ENCODE measurements at places on chromosomes 12 and 14.

DNA sequence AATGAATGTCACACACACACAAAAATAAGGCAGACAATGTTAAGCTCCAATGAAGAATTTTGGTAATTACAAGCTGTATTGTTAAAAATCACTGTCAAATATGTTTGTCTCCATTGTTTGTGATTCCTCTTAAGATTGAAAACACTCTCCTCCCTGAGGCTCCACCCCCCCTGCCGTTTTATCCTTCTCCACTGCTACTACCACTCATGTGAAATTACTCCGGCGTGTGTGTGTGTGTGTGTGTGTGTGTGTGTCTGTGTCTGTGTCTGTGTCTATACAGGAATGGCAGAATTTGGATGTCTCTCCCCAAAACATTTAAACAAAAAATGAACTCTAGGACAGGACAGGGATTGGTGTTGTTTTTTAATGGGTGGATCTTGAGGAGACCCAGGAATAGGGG lies 365.1 kb upstream of the DIO2 start:
- no peak for DNase-seq

- no peak for DNase-seq
Observed at GRCh38 chr12:127749416-127749815, 517.6 kb upstream of the TMEM132C start.

GRCh38 chr12:632102-632696 lies 31.0 kb downstream of the NINJ2 start:
- DNase-seq = no peak

DNA sequence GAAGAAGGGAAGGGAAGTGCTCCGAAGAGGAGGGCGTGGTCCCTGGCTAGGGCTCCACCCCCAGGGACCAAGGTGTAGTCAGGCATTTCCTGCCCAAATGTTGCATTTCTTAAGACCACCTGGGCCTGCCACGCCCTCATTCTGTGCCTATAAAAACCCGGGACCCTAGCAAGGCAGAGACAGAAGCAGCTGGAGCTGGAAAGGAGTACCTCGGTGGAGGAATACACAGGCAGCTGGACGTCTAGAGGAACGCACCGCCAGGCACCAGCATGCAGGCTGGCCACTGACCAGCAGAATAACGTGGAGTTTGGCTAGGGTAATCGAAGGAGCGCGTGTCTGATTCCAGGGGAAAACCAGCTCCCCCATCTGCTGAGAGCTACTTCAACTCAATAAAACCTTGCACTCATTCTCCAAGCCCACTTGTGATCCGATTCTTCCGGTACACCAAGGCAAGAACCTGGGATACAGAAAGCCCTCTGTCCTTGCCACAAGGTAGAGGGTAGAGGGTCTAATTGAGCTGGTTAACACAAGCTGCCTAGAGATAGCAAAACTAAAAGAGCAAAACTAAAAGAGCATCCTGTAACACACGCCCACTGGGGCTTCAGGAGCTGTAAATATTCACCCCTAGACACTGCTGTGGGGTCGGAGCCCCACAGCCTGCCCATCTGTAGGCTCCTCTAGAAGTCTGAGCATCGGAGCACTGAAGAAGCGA lies 21.0 kb downstream of the CFL2 start:
- DNase-seq = peak; percentile 13

DNA sequence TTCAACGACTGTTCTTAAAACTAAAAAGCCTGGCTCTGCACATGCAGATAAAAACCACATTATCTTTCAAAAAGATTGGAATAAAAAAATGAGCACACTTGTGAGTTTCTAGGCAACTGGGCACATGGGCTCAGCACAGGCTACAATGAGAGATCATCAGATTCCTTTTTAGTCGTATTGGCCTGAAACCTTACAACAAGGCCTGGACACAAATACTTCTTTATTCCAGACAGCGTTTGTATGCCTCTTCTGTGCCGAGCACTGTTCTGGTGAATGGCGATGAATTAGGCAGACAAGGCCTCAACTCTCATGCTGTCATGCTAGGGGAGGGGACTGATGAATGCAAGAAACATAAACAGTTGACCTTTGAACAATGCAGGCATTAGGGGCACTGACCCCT lies 463.0 kb downstream of the AACS start:
- no peak for DNase-seq

DNA sequence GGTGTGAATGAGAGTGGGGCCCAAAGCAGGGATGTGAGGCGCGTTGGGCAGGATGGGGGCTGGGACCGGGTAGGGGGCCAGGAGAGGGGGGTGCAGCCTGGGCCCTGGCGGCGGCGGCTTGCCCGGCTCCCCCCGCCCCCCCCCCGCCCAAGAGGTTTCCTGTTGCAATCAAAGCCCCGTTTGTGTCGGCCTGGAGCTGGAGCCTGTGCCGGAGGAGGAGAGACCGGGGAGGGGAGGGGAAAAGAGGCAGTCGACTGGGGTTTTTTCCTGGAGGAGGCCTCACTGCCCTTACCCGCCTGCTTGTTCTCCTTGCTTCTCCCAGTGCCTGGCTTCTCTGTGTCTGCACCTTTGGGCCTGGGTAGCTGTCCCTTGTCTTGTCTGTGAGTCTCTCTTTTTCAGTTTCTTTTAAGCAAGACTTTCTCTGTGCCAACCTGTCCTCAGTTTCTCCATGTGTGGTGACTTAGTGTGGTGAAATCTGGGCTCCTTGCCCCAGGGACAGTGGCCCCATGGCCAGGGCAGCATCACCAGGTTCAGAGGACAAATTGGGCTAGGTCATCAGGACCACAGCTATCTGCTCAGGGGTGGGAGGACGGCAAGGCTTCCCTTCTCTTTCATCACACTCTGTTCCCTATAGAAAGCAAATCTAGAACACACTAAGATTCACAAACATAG lies 8.5 kb downstream of the RARG start:
- peak; percentile 46 for DNase-seq

GRCh38 chr12:13039328-13039956 lies 4.7 kb upstream of the FAM234B start:
- DNase-seq = no peak

- DNase-seq = peak; percentile 32
Observed at GRCh38 chr12:110316861-110317260, 35.8 kb downstream of the ATP2A2 start.

GRCh38 chr12:116644806-116645205 lies 85.6 kb downstream of the MAP1LC3B2 start:
- DNase-seq = no peak

DNA sequence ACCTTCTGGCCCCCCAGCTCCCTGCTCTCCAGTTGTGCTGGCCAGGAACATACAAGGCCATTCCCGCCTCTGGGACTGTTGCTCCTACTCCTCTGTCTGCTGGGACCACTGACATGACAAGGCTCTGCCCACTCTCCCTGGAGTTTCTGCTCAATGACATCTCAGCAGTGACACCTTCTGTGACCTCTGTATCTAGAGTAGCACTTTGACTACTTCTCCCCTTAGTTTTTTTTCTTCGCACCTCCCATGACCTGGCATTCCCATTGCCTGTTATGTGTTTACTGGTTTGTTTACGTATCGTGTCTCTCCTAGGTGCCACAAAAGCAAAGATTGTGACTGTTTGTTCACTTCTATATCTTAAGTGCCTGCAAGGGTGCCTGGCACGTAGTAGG lies 40.1 kb upstream of the TMEM263 start:
- DNase-seq = no peak

- no peak for DNase-seq
Observed at GRCh38 chr12:9727813-9728212, 5.1 kb downstream of the CLECL1 start.

- DNase-seq = no peak
Observed at GRCh38 chr12:77429426-77429825, 364.1 kb upstream of the E2F7 start.

DNA sequence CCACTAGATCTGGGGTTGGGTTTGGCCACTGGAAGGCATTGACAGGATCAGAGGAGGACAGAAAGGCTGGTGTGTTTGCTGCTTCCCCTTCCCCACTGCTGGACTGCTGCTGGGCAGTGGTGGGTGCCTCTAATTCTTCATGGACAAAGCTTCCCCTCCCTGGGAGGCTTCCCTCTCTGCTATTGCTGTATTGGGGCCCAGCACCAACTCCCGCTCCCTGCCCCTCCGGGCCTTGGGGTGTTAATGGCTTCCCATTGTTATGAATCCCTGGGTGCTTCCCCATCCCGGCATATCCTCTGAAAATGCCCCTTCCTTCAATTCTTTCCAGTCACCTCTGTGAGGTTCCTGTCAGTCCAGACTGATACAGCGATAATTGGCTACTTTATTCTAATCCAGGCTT lies 310.2 kb downstream of the GLT1D1 start:
- DNase-seq = no peak

GRCh38 chr12:60822580-60822979 lies 1226.8 kb downstream of the SLC16A7 start:
- no peak for DNase-seq

DNA sequence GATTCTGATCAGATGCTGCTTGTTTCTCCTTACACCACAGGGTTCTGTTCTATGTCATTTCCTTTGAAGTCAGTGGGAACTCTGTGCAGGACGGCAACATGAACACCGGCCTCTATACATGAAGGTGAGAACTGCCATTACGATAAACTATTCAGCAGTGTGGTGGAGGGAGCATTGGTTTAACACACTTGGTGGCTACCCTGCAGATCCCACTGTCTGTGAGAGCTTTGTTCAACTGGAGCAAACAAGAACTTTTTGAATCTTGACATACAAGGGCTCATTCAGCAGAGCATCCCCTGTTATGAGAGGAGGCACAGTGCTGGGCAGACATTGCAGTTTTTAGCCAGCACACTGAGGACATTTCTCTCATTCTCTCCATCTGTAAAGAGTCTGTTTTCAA lies 10.7 kb upstream of the FRS2 start:
- DNase-seq = no peak

DNA sequence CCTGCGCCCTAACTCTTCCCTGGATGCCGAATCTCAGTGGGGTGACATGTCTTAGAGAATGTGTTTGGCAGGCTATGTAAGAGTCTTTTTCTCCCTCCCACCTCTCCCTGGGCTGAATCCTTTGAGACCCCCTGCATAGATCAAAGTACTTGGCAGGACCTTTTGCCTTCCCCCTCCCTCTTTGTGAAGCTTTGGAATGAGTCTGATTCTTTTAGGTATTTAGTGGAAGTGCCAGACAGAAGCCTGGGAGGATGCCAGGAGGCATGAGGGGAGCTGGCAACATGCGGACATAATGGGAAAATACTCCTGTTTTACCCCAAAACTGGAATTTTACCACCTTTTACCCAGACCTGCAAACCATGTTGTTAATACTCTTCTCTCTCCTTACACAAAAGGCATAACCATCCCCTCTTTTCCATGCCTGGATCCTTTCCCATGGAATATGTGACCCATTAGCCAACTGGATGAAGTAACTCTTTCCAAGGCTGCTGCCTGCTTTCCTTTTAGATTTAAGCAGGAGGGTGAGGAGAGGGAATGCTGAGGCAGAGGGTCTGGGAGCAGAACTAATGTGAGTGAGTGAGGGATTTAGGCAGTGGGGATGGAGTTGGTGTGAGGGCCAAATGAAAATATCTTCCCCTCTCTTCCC lies 41.7 kb downstream of the TTLL5 start:
- no peak for DNase-seq

DNA sequence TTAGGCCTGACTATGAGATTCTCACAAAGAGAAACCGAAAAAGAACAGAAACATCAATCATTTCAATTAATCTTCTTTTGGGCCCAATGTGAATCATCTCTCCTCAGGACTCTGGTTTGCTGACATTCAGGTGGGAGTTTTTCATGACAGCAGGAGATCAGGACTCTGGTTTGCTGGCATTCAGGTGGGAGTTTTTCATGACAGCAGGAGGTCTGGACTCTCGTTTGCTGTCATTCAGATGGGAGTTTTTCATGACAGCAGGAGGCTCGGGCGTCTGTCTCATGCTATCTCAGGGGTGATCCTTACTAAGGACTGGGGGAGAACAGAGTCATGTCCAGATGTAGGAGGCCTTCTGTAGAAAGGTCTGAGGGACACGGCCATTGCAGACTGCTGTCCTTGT lies 40.1 kb upstream of the PARP11 start:
- DNase-seq = no peak

DNA sequence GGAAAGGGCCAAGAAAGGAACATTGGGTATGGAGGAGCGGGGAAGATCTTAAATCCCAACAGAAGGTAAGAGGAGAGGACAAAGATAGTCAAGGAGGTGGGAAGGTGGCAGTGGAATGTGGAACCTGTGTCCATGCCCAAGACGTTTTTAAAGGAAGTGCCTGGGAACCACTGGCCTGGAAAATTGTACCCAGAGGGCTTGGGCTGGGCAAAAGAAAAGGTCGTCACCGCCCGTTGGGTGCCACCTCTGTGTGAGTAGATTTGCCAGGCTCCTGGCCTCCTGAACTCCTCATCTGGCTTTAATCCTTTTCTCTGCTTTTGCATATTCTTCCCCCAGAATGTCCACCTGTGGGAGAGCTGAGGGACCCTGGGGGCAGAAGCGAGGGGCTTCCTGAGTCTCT lies 32.6 kb downstream of the JDP2 start:
- no peak for DNase-seq

- DNase-seq = peak; percentile 63
Observed at GRCh38 chr14:71753126-71753830, 179.0 kb upstream of the RGS6 start.

DNA sequence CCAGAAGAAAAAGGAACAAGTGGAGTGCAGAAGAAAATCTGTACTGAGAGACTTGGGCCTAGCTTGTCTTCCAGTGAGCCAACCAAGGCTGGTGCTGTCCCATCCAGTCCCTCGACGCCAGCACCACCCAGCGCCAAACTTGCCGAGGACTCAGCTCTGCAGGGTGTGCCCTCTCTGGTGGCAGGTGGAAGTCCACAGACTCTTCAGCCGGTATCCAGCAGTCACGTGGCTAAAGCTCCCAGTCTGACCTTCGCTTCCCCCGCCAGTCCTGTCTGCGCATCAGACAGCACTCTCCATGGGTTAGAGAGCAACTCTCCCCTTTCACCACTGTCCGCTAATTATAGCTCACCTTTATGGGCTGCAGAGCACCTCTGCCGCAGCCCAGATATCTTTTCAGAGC lies 15.6 kb downstream of the CIPC start:
- no peak for DNase-seq

- DNase-seq = no peak
Observed at GRCh38 chr12:1206118-1206734, 215.2 kb downstream of the ERC1 start.

- no peak for DNase-seq
Observed at GRCh38 chr12:42792265-42792664, 202.7 kb upstream of the PRICKLE1 start.

DNA sequence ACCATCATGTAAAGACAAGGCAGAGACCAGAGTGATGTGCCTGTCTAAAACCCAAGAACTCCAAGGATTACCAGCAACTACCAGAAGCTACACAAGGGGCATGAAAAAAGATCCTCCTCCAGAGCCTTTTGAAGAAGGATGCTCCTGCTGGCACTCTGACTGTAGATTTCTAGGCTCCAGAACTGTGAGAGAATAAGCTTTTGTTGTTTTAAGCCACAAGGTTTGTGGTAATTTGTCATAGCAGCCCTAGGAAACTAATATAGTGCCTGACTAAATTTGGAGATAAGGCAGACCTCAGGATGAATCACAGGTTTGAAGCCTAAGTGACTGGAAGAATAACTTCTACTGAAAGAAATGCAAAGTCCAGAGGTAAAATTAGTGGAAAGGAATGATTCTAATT lies 132.9 kb downstream of the CEP83 start:
- no peak for DNase-seq

GRCh38 chr14:68199554-68200151 lies 380.1 kb downstream of the RAD51B start:
- DNase-seq = no peak

- no peak for DNase-seq
Observed at GRCh38 chr14:30053103-30053502, 125.5 kb upstream of the PRKD1 start.

- no peak for DNase-seq
Observed at GRCh38 chr14:51367600-51367931, 127.5 kb downstream of the TMX1 start.

Measured in inflammatory macrophage (primary cell).